ENCODE measurements at places on chromosomes 3 and 15. TPM values are rescaled to one million over a fixed set of nuclear protein-coding genes. Genes with fewer than 3 reads are reported as not detected.

- peak; percentile 12 for DNase-seq
Measured at GRCh38 chr3:107506458-107506857, 16.3 kb upstream of the BBX start.

DNA sequence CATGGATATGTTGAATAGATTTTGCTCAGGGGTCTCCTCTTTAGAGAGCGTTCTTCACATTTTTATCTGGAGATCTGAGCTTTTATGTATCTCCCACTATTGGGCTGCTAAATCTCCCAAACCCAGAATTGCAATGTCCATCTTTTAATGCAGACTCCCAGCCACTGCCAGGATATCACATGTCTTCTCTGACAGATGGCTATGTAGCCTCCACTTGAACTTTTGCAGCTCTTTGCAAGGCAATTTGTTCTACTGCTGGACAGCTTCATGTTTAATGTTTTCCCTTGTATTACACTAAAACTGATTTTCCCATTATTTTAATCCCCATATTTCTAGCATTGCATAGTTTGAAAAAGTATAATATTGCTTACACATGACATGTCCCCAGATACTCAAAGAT, 177.2 kb downstream of the LPP start:
- DNase-seq, result no peak

DNA sequence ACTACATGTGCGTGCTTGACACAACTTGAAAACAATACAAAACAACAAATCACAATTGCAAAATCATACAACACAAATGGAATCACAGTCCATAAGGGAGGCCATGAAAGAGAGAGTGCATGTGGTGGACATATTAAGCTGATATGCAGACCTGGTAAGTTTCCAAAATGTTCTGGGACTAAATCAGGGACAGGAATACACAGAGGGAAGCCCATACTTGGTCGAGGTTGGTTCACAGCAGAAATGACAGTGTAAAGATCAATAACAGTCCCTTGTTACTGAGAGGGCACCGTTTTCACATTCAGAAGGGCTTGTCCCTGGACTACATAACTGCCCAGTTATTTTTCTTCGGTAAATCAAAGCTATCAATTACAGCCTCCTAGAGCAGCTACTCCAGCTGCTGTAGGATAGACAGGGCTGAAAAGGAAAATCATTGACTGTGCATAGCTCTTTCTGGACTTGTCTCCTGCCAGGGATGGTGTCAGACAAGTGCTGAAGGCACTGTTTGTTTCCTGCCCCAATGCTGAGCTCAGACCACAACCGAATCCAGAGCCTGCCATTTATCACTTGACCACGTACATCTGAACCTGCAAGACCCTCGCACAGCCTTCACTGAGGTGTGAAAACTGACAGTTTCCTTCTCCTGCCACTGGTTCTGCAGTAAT, 79.5 kb upstream of the KCNMB2 start:
- no peak for DNase-seq

GRCh38 chr3:176939022-176939817, 258.1 kb downstream of the TBL1XR1 start:
- peak; percentile 60 for DNase-seq

DNA sequence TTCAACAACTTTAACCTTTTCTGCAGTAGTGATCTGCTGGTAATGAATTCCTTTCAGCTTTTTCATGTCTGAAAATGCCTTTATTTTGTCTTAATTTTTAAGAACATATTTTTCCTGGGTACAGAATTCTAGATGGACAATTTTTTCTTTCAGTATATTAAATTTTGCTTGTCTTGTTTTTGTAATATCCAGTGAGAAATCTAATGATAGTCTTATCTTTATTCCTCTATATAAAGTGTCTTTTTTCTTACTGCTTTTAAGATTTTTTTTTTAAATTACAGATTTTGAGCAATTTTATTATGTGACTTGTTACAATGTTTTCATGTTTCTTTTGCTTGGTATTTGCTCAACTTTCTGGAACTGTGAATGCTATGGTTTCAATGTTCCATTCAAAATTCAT, 38.1 kb downstream of the TCF12 start:
- no peak for DNase-seq

DNA sequence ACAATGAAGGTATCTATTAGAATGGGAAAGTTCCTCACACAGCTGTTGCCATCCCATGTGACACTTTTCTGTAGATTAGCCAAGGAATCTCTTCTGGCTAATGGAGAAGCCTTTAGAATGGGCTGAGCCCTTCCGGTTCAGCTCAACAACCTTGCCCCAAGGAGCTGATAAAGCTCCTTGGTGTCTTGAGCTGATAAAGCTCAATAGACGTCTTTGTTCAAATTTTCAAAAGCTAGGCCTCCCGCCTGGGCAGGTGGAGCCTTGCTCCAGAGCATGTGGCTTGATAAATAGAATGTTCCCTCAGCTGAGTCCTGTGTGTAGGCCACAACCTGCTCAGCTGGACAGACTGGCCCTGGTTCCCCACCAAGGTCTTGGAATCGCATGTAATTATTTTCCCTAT, 7.2 kb upstream of the BNIP2 start:
- no peak for DNase-seq

- peak; percentile 39 for DNase-seq
Measured at GRCh38 chr3:140206196-140207040, 271.4 kb downstream of the CLSTN2 start.

- DNase-seq, result peak; percentile 91
Measured at GRCh38 chr3:157130467-157131251, 29.3 kb downstream of the CCNL1 start.

- DNase-seq, result no peak
Measured at GRCh38 chr3:177676947-177677587, 479.8 kb upstream of the TBL1XR1 start.

DNA sequence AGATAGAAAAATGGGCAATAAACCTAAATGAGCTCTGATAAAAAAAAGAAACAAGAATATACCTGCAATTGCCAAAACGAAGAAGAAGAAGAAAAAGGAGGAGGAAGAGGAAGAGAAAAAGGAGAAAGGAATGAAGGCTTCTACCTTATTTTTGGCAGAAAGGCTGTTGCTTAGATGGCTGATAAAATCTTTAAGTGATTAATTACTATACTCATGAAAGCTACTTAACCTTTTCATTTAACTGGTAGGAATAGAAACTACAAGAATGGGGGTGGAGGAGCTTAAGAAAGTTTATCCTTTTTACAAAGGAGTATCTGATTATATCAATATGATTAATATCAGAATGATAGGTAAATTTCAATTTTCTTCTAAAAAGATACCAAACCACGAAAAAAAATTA, 75.2 kb downstream of the CLASP2 start:
- DNase-seq, result no peak

GRCh38 chr3:8320711-8321458, 180.7 kb upstream of the LMCD1 start:
- DNase-seq, result no peak

DNA sequence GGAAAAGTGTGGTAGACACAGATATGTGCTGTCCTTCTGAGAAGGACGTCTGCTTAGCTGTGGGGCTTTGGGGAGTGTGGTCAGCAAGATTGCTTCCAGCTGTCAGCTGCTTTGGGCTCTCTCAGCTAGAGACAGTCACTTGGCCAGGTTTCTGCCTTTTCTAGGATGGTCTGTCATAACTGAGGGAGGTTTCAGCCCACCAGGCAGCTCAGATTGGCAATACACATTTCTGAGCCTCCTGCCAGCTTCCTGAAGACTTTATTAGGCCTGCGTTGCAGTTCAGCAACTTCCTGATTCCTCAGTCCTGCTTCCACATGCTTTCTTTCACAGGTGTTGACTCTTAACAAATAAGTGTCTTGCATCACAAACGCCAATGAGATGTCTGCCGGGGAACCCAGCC, 286.5 kb downstream of the SQOR start:
- DNase-seq, result peak; percentile 16

DNA sequence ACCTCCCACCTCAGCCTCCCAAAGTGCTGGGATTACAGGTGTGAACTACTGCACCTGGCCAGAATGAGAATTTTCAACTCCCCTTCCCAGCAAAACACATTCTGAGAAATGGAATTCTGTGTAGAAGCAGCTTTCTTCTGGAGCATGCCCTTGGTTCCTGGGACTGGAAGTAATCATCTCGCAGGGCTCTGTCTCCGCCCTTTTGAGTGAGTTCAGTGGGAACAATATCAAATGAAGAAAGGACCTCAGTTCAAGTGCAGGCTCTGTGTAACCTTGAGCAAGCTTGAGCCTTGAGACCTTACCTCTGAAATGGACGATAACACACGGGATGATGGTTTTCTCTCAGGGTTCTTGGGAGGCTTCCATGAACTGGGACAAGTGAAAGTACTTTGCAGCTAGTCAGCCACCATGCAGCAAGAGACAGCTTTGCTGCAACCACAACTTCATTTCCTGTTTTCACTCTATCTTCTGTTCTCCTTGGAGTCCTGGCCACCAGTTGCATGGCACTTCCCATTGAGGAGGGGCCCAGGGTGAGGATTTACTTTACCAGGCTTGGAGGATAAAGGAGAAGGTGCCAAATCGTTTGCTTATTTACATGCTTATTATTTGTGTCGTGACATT, 35.7 kb upstream of the IGF1R start:
- no peak for DNase-seq

DNA sequence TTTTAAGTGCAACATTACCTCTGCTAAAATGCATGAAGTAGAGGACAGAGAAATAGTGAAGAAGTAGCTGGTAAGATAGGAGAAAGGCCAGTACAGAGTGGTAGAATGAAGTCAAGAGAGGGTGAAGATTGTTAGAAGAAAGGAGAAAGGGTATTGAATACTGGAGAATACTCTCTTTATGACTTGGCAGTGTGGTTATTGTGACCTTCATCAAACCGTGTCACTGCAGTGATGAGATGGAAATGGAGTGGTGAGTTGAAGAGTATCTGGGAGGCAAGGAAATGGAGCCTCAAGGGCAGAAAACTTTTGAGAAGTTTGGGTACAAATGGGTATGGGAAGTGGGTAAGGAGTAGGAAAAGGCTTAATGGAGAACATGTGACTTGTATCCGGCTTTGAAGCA, 24.7 kb downstream of the MINDY2 start:
- no peak for DNase-seq

GRCh38 chr3:16907243-16907642, 22.5 kb downstream of the PLCL2 start:
- no peak for DNase-seq

DNA sequence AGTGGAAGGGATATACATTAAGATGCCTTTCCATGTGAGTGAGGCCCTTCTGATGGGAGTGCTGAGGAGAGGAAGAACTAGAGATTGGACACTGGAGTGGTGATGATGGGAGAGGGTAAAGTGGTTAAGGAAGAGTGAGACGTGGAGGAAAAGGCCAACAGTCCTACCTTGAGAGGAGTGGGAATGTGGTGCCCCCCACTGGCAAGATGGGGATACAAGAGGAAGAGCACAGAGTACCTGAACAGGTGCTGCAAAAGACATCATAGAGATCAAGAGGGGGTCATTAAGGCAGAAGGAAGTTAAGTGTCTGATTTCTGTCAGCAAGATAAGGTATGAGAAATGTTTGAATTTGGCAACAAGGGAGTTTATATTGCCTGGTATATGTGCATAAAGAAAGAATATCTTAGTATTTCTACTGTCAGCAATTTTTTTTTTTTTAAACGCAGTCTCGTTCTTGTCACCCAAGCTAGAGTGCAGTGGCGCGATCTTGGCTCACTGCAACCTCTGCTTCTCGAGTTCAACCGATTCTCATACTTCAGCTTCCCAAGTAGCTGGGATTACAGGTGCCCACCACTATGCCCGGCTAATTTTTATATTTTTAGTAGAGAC, 34.0 kb downstream of the ARIH2 start:
- DNase-seq, result peak; percentile 33

DNA sequence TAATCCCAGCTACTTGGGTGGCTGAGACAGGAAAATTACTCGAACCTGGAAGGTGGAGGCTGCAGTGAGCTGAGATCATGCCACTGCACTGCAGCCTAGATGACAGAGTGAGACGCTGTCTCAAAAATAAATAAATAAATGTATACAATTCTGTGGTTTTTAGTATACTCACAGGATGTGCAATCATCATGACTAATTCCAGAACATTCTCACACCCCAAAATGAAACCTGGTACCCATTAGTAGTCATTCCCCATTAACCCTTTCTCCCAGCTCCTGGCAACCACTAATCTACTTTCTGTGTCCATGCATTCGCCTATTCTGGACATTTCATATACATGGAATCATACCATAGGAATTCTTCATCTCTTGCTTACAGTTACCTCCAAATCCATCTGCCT, 44.5 kb downstream of the LRRFIP2 start:
- peak; percentile 77 for DNase-seq

DNA sequence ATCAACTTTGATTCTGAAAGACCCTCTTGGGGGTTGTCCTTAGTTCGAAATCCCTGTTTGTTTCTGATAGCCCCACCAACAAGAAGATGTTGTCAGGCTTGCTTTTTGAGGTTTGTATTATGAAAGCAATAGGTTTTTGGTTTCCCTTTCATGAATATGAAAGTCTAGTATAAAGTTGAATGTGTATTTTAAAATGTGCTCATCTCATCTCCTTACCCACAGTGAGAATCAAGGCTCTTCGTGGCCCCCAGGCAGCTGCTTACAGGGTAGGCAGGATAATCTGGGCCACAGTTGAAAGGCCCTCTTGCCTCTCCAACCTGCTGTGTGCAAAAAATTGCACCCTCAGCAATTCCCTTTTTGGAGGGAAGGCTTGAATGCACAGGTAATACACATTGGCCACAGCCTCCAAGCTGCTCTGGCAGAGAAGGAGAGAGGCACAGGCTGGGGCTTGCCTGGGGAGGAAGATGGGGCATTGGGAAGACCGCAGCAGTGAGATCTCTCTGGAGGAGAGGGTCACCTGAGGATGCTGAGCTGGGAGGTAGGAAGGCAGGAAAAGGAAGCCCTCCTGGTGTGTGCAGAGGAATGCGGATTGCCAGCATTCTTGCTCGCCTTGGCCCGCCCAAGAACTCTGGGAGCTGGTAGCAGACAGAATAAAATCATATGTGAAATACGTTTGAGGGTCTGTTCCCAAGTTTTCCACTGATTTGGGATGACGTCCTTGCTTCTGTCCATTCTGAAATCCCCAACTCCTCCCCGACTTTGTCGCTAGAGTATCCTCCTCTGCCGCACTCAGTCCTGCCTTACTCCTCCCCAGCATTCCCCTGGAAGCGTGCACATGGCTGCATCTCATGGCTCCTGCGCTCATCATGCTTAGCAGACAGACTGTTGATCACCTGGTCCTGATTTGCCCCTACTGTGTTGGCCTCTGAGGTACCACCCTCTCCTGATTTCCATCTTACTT, 196.4 kb downstream of the RPLP1 start:
- DNase-seq, result peak; percentile 34

GRCh38 chr3:108293858-108294257, 2.5 kb upstream of the HHLA2 start:
- no peak for DNase-seq

KNG1 gene
- not detected for polyA plus RNA-seq

STIMATE gene
- polyA plus RNA-seq, result 12.1 TPM

SLC38A3 gene
- polyA plus RNA-seq, result 0.06 TPM

LIPH gene
- polyA plus RNA-seq, result 0.18 TPM

ADAMTS9 gene
- polyA plus RNA-seq, result 0.31 TPM

LAMB2 gene
- polyA plus RNA-seq, result 150 TPM

MNS1 gene
- polyA plus RNA-seq, result 0.41 TPM
